ENCODE measurements at places on chromosomes 4 and X. TPM values are rescaled to one million over a fixed set of nuclear protein-coding genes. Genes with fewer than 3 reads are reported as not detected.
A peak's percentile ranks its signal among the peaks of the same experiment; 100 is the strongest.

The FRMD7 gene
- total RNA-seq: not detected

The WAS gene
- total RNA-seq: not detected

- no peaks in the 10 kb centered on the region for H3K27me3 ChIP-seq
- DNase-seq: peak; percentile 21
- no peak overlapping the region for H3K27ac ChIP-seq
- H3K36me3 ChIP-seq: no peaks in the 10 kb centered on the region
- peaks cover 4% of the 10 kb centered on the region for H3K4me1 ChIP-seq
Observed at GRCh38 chr4:40736910-40737309, 12.8 kb upstream of the NSUN7 start.

GRCh38 chrX:12225107-12225506, 86.8 kb downstream of the FRMPD4 start:
- no peak overlapping the region for H3K4me3 ChIP-seq
- no peaks in the 10 kb centered on the region for H3K27me3 ChIP-seq
- no peak for DNase-seq
- no peaks in the 10 kb centered on the region for H3K4me1 ChIP-seq
- H3K27ac ChIP-seq: no peak overlapping the region

- H3K36me3 ChIP-seq: no peaks in the 10 kb centered on the region
- H3K27me3 ChIP-seq: no peaks in the 10 kb centered on the region
- H3K4me1 ChIP-seq: no peaks in the 10 kb centered on the region
Observed at GRCh38 chr4:139794158-139794954, 128.7 kb downstream of the MGST2 start.

DNA sequence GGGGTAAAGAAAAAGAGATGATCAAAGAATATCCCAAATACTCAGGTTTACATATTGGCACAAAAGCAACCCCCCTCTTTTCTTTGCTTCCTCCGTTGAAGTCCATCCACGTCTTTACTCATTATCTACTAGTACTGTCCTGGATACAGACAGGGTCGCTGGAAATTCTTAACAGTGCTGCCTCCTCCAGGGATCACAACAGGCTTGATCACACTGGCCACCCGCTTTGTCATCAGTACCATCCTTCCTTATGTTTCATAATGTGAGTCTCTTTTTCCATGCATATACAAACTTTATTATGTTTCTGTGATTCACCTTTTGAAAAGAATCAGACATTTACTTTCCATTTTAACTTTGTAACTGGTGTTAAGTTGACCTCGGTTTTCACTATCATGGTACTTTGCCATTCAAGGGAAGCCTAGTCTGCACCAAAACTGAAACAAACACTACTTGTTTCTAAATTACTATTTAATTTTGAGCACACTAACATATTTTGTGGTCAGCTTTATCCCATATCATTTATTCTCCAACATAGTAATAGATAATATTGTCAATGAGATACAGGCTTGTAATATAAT, 387.5 kb upstream of the PPP1R2C start:
- H3K27me3 ChIP-seq: no peaks in the 10 kb centered on the region
- H3K4me3 ChIP-seq: no peak overlapping the region
- H3K4me1 ChIP-seq: no peaks in the 10 kb centered on the region
- H3K27ac ChIP-seq: no peak overlapping the region
- no peak for DNase-seq
- H3K36me3 ChIP-seq: no peaks in the 10 kb centered on the region

Data from HepG2 (cell line).